ENCODE measurements at places on chromosomes 1 and 21. TPM values are rescaled to one million over a fixed set of nuclear protein-coding genes. Genes with fewer than 3 reads are reported as not detected.

Gene NMNAT2
- not detected for total RNA-seq

Gene CELA3A
- total RNA-seq: not detected

Gene SPRR4
- not detected for total RNA-seq

Gene C1orf105
- not detected for total RNA-seq

Gene GPR161
- total RNA-seq: 15.7 TPM

Gene MYOC
- total RNA-seq: not detected

Gene ZNF648
- 0.34 TPM for total RNA-seq

Gene C8A
- not detected for total RNA-seq
